BE2C (cell line): ENCODE measurements at places on chromosomes 3 and 15.
A peak's percentile ranks its signal among the peaks of the same experiment; 100 is the strongest.

GRCh38 chr3:38590521-38590920, 59.0 kb downstream of the SCN5A start:
- DNase-seq, result no peak

- DNase-seq, result no peak
Observed at GRCh38 chr3:77283108-77283507, 243.2 kb downstream of the ROBO2 start.

DNA sequence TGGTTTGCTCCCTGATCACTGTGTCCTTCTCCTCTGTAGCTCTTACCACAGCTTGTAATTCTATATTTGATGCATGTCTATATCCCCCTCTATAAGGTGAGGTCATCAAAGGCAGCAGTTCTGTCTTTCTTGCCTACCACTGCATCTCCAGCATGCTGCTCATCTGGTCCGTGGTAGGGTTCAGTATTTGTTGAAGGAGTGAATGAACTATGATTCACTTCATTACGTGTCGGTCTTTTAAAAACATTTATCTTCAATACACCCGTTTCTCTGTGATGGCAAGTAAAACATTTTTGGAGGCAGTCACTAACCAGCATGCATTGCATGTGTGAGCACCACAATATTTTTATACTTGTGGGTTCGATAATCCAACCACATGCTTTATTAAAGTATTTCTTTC, 27.6 kb downstream of the CHST14 start:
- no peak for DNase-seq

- DNase-seq, result peak; percentile 76
Observed at GRCh38 chr3:195897081-195897852, 11.1 kb downstream of the TNK2 start.

GRCh38 chr15:59401824-59402569, 29.3 kb upstream of the MYO1E start:
- DNase-seq, result no peak

GRCh38 chr3:122024800-122025199, 2.8 kb upstream of the ILDR1 start:
- no peak for DNase-seq

GRCh38 chr15:41911691-41912345, 18.0 kb upstream of the SPTBN5 start:
- no peak for DNase-seq

GRCh38 chr3:80785475-80785874, 976.0 kb downstream of the GBE1 start:
- peak; percentile 66 for DNase-seq

DNA sequence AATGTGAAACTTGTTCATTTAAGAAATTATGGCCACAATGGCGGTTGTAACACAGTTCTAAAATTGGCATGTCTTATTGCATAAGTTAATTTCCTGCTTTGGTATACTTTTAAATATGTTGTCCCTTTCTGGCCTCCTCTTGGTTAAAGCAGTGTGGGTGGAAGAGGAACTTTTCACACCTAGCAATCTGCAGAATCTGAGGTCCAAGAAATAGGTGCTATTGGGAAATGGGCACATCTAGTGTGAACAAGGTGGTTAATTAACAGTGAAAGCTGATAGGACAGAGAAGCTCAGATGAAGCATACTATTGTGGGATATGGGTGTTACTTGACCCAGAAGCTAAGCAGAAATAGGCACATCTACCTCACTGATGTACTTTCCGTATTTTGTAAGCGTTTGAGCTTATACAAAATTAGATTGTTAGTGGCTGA, 10.6 kb downstream of the CMC1 start:
- DNase-seq, result no peak

- no peak for DNase-seq
Observed at GRCh38 chr15:73763931-73764330, 10.8 kb upstream of the INSYN1 start.

DNA sequence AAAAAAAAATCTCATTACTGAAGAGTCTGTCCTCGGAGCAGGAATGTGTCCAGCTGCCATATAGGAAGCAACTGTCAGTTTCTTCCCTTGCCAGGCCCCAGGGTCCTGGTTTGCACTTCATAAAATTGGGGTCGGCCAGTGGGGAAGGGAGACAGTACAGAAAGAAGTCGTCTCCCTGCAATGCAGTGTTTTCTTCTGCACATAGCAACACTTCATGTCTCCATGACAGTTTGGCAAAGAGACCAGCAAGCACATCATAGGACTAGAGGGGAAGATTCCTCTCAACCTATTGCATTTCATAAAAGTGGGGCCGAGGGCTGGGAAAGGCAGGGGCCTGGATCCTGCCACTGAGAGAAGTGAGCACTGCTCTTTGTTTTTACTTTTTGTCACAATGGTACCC, 138.2 kb upstream of the HACD2 start:
- DNase-seq, result no peak

GRCh38 chr15:89125088-89125826, 37.0 kb downstream of the ABHD2 start:
- no peak for DNase-seq

DNA sequence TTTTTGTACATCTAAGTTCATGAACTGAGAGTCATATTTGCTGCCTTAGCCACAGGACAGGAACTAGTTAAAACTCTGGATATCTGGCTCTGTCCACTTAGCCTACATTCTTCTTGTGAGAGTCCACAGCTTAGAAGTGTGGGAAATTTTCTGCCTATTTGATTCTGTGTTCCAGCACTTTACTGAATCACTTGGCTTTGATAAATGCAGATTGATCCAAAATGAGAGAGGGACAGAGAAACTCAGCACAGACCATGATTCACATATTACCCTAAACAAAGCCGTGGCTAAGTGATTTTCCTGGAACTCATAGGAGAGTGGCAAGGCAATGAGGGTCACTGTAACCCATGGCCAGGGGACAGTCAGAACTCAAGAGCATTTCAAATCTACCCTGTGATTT, 87.5 kb upstream of the CADPS start:
- DNase-seq, result no peak

- no peak for DNase-seq
Observed at GRCh38 chr3:30226601-30227151, 379.7 kb upstream of the TGFBR2 start.
